ENCODE measurements at places on chromosomes 16 and 17.

DNA sequence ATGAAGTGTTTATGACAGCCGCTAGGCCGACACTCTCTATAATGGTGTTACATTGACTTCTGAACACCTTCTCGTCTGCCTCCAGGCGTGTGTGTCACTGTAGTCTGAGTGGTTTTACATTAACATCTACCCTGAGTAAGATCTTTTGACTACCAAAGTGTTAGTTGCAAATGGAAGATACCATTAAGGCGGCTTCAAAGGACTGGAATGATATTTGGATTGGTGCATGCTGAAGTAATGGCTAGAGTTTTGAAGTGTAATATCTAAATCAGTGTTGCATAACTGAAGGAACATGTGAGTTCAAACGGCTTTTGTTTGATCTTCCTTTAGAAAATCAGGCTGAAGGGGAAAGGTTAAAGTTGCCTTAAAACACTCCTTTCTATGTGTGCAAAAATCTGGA lies 52.2 kb downstream of the BCAS3 start:
- DNase-seq: no peak

DNA sequence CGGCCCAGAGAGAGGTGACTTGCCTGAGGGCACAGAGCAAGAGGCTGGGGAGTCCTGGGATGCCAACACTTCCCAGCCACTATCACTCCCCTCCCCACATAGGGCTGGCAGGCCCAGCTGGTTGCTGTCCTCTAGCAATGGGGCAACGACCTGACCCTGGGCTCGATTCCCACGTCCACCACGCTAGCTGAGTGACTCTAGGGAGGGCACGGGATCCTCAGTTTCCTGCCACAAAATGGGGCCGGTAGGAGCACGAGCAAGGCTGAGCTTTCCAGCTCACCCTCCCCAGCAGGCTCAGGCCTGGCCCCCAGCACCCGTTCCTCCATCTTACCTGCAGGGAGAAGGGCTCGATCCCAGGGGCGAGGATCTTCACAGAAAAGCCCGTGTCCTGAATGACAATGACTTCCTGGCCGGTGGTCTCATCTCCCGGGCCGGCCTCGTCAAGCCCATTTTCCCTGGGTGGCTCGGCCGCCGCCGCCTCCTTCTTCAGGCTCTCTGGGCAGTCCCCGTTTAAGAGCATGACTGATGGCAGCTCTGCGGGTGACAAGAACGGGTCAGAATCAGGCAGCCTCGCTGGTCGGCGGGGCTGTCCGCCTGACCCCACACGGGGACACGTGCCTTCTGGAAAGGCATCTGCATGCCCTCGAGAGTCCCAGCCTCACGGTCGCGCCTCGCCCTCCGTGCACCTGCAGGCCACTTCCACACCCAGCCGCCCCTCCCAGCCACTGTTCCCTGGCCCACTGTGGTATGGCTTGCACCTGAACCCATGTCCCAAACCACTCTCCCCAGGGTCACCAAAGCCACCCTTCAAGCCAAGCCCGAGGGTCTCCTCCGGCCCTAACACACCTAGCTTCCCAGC lies 7.3 kb downstream of the CLUH start:
- DNase-seq: no peak

DNA sequence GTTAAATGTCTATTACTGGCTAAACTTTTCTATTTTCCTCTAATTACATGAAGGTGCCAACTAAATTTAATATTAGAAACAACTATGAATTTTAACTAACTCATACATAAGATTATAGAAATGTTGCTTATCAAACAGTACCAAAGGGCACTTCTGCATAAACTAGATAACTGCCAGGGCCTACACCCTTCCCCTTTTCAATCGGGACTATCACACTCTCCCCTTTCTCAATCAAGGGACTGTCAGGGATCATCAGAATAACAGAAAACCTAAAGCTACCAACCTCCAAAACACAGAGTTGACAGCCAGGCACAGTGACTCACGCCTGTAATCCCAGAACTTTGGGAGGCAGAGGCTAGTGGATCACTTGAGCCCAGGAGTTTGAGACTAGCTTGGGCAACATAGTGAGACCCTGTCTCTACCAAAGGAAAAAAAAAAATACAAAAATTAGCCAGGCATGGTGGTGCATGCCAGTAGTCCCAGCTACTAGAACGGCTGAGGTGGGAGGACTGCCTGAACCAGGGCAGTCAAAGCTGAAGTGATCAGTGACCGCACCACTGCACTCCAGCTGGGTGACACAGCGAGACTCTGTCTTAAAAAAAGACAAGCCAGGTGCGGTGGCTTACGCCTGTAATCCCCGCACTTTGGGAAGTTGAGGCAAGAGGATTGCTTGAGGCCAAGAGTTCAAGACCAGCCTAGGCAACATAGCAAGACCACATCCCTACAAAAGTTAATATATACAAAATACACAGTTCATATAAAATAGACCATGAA lies 3.2 kb upstream of the PHLPP2 start:
- no peak for DNase-seq

DNA sequence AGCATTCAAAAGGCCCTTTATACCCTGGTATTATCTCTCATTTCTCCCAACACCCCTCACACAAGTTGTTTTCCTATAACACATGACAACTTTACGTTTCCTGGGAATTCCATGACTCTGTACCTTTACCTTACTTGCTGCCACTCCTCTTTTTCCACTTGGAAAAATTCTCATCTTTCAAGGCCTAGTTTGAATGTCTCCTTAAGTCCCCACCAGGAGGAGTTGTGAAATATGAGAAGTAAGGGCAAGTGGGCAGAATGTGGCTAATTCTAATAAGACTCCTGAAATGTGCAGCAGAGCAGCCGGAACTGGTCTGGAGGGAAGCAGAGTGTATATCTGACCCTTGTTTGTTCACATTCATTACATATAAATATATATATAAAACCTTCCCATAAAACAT lies 39.7 kb downstream of the BRCA1 start:
- no peak for DNase-seq

GRCh38 chr17:69907132-69907847 lies 167.7 kb upstream of the KCNJ16 start:
- peak; percentile 36 for DNase-seq

GRCh38 chr16:83136419-83136818 lies 509.6 kb downstream of the CDH13 start:
- no peak for DNase-seq

DNA sequence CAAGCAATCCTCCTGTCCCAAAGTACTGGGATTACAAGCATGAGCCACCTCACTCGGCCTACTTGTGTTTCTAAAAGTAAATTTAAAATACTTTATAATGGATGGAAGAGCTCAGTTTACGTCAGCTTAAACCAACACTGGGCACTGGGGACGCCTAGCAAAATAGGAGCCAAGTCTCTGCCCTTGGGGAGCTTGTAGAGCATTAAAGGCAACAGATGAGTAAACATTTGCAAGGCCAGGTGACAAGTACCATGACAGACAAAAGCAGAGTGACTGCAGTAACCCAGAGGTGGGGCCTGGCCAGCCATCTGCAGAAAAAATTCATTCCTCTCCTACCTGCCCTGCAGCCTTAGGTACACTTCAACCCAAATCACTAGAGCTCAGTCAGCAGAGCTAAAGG lies 12.1 kb upstream of the NLK start:
- no peak for DNase-seq

GRCh38 chr17:73588891-73589290 lies 55.4 kb downstream of the SDK2 start:
- no peak for DNase-seq

GRCh38 chr16:59459806-59460205 lies 725.7 kb upstream of the GOT2 start:
- DNase-seq: no peak

- DNase-seq: no peak
Measured at GRCh38 chr16:20647736-20648135, 49.7 kb downstream of the ACSM1 start.

- no peak for DNase-seq
Measured at GRCh38 chr17:80605326-80606066, 60.9 kb downstream of the RPTOR start.

- no peak for DNase-seq
Measured at GRCh38 chr16:17083628-17084027, 387.1 kb downstream of the XYLT1 start.

- no peak for DNase-seq
Measured at GRCh38 chr17:50169881-50170459, 4.2 kb downstream of the SGCA start.

GRCh38 chr17:79106958-79107357 lies 32.3 kb downstream of the ENGASE start:
- no peak for DNase-seq

GRCh38 chr16:71242601-71243000 lies 12.1 kb upstream of the HYDIN start:
- no peak for DNase-seq

GRCh38 chr16:72895951-72896350 lies 152.0 kb downstream of the ZFHX3 start:
- DNase-seq: no peak

DNA sequence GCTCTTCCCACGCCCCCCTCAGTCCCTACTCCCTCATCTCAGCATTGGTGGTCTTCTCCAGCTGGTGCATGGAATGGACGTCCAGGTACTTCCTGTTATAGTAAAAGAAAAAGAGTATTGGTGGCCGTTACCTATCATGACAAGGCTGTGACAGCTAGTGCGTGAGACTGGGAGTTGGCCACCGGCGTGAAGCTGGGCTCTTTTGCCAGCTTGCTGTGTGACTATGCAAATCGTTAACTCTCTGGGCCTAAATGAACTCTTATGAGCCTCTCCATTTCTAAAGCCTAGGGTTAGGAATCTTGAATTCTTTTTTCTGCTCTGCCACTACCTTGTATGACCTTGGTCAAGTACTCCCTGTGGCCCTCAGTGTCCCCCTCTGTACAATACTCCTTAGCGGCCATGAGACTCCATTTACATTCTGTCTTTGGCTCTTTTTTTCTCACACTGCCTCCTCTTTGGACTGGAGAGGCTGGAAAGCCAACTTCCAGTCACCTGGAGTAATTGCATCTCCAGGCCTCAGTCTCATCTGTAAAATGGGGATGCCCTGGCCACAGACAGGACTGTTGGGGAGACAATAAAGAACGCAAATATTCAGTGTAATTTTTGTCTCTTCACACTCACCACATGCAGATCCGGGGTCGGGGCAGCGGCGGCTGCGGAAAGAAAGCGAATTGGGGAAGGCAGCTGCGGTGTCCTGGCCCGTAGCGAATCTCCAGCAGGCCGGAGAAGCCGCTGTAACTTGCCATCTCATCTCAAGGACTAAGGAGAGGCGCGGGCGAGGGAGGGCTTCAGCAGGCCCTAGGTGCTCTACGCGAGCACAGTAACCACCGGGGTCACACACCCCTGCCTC lies 1.1 kb downstream of the CFAP119 start:
- DNase-seq: no peak

DNA sequence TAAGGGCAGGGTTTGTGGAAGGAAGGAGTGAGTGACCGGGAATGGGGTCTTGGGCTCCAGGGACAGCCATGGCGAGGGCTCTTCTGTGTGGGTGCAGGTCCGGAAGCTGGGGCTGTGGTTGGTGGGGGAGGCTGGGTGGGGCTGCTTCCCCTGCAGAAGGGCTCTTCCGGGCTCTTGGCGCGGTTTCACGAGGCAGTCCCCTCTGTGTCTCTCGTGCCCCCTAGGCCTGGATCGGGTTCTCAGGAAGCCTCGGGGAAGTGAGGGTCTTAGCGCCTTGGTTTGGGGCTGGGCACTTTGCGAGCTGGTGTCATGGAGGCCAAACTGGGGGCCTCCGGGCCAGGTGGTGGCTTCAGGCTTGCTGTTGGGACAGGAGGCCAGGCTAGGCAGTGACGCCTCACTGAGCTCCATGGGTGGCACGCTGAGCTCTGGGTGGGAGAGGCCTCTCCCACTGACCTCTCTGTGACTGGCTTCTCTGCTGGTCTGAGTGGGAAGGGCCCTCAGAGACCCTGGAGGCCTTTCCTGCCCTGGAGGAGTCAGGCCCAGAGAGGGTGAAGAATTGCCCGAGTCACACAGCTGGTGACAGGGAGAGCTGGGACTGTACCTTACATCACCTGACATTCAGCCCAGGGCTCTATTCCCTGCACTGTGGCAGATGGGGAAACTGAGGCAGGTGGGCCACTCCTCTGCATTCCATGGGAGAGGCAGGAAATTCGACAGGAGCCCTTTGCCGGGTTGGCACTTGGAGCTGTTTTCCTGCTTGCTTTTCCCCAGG lies 8.2 kb downstream of the ADCY7 start:
- no peak for DNase-seq

DNA sequence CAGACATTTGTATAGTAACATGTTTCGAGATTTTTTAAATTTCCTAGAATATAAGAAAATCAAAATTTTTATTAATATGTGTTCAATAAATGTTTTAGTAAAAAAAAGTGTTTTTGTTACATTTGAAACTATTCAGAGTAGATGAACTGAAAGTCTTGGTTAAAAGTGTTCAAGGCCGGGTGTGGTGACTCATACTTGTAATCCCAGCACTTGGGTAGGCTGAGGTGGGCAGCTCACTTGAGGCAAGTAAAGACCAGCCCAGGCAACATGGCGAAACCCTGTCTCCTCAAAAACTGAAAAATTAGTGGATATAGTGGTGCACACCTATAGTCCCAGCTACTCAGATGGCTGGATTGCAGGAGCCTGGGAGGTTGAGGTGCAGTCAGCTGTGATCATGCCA lies 16.8 kb upstream of the PHKG2 start:
- no peak for DNase-seq

DNA sequence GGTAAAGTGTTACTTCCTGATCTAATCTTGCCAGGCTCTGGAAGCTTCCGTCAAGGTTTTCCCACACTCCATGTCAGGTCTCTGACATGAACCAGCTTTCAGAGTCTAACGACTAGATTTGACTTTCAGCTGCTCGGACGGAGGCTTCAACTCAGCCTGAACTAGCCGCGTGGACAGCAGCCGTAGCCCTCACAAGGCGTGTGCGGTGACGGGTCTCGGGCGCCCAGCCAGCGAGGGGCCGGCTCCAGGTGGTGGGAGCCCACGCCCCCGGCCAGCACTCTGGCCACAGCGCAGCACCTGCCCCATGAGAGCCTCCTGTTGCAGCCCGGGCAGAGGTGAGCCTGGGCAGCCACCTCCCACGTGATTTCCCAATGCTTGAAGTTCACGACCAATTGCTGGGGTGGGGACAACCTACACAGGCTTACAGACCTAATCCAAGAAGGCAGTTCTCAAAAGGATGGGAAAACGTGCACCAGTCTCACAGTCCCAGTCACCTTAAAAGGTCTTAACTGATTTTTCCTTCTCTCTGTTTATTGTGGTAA lies 45.5 kb downstream of the TBC1D16 start:
- no peak for DNase-seq

DNA sequence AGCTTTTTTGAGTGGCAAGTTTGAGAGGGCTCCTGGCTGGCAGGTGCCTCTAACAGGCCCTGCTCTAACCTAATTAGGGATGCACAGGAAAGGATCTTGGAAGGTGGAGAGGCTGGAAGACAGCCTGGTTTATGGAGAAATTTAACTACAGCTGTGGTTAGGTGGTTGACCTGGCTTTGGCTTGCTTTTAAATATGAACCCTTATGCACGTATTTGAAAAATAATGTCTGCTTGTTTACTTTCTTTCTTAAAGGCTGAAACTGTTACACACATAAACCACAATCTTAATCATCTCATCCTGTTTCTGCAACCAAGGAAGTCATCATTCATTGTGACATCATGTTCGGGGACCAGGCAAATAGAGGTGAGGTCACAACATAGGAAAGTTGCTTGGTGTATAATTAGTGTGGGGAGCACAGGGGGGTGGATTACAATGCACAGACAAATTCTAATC lies 23.1 kb upstream of the DHRS13 start:
- no peak for DNase-seq

GRCh38 chr16:74257061-74257460 lies 39.6 kb upstream of the PSMD7 start:
- no peak for DNase-seq

Data from NCI-H460 (cell line).